ENCODE measurements at places on chromosomes 6 and 20. TPM values are rescaled to one million over a fixed set of nuclear protein-coding genes. Genes with fewer than 3 reads are reported as not detected.

DNA sequence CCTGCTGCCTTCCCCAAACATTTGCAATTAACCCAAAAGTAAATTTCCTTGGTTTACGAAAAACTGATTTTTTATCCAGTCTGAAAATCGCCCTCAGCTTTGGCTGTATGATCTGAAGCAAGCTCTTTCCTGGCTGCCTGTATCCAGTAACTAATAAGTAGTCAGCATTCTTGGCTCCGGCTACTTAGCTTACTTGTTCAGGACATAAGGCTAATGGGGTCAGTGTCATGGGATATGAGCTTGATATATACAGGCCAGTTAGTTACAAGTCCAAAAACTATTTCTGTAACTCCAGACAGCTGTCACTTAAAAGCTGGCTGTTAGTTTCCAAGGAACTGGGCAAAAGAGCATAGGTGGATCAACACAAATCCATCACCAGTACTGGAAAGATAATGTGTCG is 56.2 kb downstream of the KHDC1L start:
- DNase-seq: no peak

DNA sequence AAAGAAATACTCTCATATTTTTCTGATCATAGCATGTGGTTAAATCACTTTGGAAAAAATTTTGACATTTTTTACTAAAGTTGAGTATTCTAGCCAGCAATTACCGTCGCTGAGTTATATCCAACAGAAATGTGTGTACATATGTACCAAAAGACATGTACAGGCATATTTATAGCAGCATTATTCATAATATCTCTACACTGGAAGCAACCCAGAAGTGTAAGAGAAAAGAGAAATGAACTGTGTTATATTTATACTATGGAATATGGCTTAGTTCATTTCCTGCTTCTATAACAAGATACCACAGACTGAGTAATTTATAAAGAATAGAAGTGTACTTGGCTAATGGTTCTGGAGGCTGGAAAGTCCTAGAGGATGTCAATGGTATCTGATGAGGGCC is 474.0 kb upstream of the GJE1 start:
- no peak for DNase-seq

DNA sequence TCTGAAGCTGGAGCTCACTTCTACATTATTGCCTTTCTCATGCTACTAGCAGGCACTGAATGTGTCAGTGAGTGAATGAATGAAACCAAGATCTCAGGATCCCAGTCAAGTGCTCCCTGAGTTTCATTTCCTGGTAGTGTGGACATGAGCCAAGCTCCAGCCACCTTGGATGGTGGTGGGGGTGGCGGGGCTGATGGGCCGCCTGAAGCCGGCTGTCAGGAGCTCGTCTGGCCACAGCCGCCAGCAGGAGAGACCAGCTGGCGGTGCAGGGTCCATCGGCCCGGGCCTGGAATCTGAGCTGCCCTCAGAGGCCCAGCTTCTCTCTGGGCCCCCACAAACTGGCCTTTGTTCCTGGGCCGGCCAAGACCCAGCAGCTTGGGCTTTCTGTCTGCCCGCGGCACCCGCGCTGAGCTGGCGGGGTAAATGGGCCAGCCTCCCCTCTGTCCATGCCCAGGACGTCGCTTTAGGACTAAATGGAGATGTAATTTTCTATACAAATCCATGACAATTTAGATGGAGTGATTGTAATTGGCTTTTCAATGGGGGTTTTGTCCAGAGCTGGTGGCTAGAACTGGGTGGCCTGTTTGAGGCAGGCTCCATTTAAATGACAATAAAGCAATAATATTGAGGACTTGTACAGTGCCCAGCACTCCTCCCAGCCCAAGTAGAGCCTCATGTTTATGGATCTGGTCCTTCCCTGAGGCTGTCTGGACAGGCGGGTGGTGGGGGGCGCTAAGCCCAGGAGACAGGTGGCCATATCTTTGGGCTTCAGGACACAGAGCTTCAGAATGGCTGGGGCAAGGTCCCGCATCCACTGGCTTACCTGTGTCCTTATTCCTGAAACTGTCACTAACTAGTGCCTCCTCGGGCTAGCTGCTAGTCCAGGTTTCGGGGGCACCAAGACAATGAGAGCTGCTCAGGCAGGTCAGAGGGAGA is 43.5 kb downstream of the NOL4L start:
- DNase-seq: no peak

DNA sequence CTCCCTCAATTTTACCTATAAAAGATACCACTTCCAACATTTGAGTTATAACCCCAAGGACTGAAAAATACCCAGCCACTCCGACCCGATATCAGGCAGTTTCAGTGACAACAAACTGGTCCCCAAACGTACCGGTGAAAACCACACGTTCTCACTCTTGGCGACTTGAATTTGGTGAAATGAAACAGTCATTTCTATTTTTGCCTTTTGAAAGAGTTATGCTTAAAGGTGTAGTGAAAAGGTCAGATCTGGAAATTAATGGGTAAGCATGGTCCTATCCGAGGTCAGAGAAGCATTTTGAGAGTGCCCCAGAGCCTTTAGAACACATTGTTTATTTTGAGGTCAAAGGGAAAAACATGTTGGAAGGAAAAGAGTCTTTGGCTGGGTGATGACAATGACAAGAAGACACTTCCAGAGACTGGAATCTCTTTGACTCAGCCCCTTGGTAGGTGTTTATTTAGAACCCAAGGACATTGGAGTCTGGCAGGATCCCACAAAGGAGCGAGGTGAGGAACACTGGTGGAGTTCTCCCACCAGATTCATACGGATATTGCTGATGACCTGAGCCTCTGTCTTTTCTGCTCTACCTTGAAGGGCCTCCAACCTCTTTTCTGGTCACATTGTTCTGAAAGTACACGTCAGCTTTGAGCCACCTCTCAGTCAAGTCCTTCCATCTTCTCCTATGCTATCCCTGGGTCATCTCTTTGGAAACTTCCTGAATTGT is 235.0 kb downstream of the GMPR start:
- DNase-seq: no peak

DNA sequence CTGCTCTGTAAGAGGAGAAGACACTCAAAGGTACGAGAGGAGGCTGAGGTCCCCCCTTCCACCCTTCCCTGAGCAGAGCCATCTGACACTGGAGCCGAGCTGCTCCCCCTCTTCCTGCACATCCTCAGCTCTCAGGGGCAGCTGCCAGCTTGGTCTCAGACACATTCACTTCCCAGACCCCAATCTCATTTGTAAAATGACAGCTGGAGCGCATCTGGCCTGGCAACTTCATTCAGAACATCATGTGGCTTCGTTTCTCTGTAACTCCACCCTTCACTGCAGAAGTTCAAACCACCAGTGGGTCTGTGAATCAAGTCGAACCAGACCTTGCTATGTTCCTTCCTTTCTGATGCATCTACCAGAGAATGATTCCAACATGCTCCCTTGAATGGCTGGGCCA is 145.6 kb upstream of the CDH4 start:
- DNase-seq: no peak

GRCh38 chr20:44081476-44081875 is 105.5 kb downstream of the JPH2 start:
- DNase-seq: no peak

- DNase-seq: no peak
These were observed 72.1 kb downstream of the TRAM2 start for GRCh38 chr6:52504782-52505136.

GRCh38 chr20:10321138-10321717 is 102.6 kb downstream of the SNAP25 start:
- DNase-seq: no peak

The GMNN gene
- total RNA-seq: 9.4 TPM

DNA sequence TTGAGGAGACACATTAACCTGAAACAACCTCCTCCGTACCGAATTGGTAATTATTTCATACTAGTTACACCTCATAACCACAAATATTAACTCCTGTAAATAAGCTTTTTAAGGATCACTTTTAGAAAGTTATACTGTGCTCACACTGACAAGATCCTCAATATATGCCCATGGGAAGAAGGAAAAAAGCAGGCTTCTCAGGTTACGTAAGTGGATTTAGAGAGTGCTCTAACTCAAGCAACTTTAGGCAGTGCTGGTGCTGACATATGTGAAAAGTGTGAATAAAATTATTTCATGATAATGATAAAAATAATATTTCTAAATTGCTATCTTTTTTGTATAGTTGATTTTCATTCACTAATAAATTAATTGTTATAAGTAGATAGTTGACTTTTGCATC is 76.1 kb downstream of the PRKN start:
- DNase-seq: no peak

The BMP2 gene
- total RNA-seq: 1.8 TPM

DNA sequence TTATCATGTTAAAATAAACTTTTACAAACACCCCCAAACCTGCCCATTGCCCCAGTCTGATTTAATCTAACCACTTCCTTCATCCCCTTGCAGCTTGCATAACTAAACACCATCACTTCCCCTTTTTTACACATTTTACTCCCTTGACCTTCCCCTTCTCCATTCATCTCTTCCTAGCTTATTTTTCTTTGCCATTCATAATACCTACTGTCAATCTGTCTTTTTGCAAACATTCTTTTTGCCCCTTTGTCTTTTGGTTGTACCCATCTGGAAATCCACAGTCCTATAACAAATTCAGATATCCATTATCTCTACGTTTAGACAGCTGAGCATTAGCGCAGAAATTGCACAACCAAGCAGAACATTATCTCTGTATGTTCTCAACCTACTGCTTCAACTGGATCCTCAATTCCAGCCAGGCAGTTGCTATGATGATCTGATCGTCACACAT is 51.2 kb downstream of the C6orf52 start:
- DNase-seq: no peak

DNA sequence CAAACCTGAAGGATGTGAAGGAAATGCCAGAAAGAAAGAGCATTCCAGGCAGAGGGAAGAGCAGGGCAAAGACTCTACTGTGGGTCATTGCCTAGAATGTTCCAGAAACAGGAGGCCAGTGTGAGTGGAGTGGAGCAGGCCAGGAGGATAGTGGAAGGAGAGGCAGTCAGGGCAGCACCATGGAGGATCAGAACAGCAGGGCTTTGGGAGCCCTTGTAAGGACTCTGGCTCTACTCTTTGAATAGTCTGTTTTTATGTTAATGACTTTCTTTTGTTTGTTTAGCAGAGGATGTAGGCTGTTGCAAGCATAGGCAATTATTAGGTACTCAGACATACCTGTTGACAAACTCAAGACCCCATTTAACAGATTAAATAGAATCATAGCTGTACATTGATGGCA is 23.6 kb upstream of the FBXL4 start:
- DNase-seq: no peak

DNA sequence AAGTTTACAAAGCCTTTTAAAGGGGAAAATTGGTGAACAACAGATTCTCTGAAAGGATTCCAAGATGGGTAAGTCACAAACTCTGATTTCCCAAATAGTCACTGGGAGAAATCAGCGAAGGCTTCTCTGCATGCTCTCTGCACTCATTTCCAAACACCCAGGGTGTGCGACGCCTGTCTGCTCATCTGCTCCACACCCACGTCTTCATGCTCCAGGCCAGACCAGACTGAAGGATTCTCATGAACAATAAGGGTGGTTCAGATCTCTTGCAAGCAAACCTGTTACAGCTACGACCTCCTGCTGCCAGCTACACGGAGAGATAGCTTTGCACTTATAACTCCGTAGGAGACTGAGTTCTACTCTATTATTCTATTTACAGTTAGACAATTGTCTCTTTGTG is 1.4 kb downstream of the MC3R start:
- DNase-seq: no peak

The GPLD1 gene
- 0.72 TPM for total RNA-seq

The VSTM2L gene
- total RNA-seq: 2.5 TPM

DNA sequence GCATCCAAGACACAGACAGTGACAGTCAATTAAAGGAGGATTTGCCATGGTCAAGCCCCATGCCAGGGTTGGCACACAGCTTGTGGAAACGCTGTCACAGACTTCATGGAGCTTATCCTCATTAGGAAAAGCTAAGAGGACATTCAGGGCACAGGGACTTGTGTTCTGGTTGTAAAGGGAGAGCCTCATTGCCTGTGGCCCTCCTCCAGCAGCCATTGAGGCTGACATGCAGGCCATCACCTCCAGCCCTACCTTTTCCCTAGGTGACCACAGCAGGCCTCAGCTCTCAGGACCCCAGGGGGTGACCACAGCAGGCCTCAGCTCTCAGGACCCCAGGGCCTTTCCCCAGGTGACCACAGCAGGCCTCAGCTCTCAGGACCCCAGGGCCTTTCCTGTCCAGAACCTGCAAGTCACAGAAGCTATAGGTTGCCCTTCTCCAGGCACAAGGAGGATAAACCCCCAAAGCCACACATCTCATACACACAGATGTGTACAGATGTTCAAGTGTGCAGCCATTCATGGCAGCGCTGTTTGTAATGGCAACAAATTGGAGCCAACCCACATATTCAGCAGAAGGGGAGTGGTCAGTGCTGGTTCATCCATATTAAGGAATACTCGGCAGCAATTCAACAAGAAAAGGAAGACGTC is 26.1 kb downstream of the DUSP22 start:
- DNase-seq: no peak

The CTCFL gene
- not detected for total RNA-seq

GRCh38 chr6:29749668-29750067 is 26.4 kb downstream of the HLA-F start:
- no peak for DNase-seq

- no peak for DNase-seq
These were observed 548 bp downstream of the AGPAT4 start for GRCh38 chr6:161273274-161273751.

The VEGFA gene
- 193 TPM for total RNA-seq

- no peak for DNase-seq
These were observed 21.6 kb downstream of the RALGAPA2 start for GRCh38 chr20:20690676-20691476.

DNA sequence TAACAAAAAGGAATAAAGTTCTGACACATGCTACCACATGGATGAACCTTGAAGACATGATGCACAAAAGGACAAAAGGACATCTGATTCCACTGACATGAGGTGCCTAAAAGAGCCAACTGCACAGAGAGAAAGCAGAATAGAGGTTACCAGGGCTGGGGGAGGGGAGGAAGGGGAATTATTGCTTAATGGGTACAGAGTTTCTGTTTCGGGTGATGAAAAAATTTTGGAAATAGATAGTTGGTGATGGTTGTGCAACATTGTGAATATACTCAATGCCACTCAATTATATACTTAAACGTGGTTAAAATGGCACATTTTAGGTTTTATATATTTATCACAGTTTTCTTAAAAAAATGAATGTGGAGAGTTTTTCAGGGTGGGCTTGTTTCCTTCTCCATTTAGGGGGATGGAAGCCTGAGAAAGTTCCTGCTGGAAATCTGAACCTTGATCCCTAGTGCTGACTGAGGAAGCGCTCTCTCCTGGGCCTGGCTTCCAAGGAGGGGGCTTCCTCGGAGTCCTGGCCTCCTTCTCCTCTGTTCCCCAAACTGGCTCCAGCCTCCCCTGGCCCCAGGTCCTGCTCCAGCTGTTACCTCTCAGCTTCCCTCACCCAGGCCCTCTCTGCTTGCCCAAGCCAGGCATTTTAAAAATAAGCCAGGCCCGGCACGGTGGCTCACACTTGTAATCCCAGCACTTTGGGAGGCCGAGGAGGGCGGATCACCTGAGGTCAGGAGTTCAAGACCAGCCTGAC is 79.2 kb downstream of the NOL4L start:
- no peak for DNase-seq

DNA sequence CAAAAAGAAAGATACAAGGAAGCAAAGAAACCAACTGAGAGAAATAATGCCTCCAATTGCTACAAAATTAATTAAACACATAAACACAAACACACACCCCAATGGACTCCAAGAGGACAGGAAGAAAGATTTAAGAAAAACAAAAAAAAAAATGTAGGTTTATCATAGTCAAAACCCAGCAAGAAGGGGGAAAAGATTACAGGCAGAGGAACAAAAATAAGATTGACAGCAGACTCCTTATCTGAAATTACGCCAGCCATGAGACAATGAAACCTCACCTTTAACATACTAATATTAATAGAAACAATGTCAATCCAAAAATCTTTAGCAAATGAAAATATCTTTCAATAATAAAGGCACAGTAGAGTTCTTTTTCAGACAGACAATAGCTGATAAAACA is 155.8 kb downstream of the RNGTT start:
- no peak for DNase-seq

The PRKN gene
- total RNA-seq: 2.9 TPM
